NCI-H2029 (cell line): ENCODE measurements at places on chromosomes 12 and 14.
A peak's percentile ranks its signal among the peaks of the same experiment; 100 is the strongest.

DNA sequence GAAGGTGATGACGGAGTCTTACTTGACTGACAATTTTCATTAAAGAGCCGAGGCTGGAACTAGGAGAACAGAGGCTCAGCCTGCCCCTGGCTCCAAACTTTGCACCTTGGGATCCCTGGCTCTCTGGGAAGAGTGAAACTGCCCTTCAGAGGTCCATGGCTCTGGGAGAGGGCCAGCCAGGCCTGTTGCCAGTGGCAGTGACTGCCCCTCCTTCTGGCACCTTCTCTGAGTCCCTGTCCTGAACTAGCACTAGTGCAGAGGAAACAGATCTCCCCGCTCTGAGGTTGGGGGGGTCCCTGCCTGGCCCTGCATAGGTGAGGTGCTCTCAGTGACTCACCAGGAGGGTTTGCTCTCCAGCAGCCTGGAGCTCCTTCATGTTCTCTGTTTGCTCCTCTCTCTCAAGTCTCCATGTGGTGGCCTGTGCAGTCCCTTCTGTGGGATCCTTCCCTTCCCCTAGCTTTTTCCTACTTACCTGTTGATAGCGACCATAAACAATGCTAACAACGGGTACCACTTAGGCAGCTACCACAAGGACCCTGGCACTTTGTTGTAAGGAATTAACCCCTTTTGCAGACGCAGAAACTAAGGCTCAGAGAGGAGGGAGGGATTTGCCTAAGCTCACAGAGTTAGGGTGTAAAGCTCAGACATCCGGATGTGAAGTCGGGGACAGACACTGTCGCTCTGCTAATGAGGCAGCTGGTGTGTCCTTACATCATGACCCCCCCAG, 22.4 kb downstream of the FAM222A start:
- no peak for DNase-seq

DNA sequence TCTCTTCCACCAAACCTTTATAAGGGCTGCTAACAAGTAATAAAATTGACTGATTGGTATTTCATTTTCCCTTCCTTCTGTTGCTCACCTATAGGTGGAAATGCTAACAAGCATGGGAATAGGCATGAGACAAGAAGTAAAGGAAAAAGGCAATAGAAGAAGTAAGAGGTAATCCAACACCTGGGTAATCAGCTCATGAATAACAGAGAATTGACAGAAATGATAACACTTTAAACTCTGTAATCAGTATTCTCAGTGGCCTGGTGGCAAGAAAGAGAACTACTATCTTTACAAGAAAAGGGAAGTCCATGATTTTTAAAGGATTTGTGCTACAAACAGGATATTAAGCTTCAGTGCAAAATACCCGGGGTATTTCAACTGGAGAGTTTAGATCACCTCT, 737.8 kb downstream of the RERGL start:
- DNase-seq: no peak

- DNase-seq: no peak
Observed at GRCh38 chr12:42234970-42235369, 3.1 kb downstream of the YAF2 start.

DNA sequence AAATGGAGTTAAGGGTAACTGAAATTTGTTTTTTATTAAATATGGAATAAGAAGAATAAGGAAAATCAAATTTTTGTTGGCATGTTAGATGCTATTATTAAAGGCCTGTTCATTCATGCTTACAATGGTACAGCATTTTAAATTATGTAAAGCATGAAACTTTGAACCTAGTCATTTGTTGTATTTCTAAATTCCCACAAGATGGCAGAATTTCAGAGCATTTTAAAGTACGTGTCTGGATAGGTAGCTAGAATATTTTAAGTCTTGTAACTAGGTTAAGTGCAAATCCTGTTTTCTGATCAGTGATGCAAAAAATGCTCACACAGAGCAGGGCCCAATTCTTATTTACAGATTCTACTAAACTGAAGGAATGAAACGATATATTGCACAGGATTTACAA, 585.6 kb upstream of the MIS18BP1 start:
- no peak for DNase-seq

DNA sequence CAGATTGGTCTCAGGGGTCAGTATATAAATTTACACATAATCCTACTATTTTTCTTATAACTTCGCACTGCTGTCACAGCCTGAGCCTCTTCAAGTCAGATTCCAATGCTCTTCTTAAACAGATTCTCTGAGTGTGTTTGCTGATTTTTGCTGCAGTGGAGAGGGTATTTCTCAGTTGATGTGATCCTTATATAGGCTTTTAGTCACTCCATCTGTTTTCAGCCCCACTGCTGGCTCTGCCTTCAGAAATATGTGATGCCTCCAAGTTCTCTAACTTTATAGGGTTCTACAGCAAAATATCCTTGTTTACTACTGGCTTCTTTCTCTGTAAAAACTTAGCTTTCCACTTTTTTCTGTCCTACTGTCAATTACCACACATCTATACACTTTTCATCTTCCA, 702.7 kb downstream of the NRXN3 start:
- no peak for DNase-seq

- DNase-seq: no peak
Observed at GRCh38 chr14:28758885-28759652, 7.5 kb upstream of the FOXG1 start.

- no peak for DNase-seq
Observed at GRCh38 chr14:106080922-106081321, 554.5 kb downstream of the TMEM121 start.

- DNase-seq: no peak
Observed at GRCh38 chr14:88179716-88180115, 143.4 kb downstream of the KCNK10 start.

- DNase-seq: no peak
Observed at GRCh38 chr12:13440844-13441243, 244.3 kb downstream of the EMP1 start.

- no peak for DNase-seq
Observed at GRCh38 chr12:26704684-26705460, 128.1 kb downstream of the ITPR2 start.

GRCh38 chr14:22691171-22691570, 47.0 kb upstream of the OR6J1 start:
- DNase-seq: no peak

DNA sequence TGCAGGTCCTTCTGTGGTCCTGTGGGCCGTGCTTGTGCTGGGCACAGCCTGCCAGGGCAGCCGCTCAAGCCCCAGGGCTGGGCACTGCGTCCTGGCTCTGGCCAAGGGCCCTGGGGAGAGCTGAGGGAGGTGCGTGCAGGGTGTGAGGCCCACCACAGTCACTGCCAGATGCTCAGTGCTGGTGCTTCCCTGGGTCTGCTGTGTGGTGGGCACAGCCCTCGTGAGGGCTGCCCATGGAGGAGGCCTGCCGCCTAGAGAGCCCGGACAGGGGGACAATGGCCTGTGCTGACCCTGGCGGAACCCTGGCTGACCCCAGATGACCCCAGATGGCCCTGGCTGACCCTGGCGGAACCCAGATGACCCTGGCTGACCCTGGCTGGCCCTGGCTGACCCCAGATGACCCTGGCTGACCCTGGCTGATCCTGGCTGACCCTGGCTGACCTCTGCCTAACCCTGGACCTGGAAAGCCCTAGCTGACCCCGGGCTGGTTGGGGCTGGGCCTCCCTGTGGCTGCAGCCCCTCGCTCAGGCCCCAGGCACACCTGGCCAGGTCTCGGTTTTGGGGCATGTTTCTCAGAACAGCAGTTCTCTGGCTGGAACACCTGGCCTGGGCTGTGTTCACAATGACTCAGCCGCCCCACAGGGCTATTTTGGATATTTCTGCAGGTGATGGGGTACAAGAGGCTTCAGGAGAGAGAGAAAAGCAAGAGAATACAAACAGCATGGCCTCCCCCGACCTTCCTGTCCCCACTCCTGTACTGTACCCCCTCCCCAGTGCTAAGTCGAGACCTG, 55.4 kb downstream of the TMEM121 start:
- DNase-seq: no peak

DNA sequence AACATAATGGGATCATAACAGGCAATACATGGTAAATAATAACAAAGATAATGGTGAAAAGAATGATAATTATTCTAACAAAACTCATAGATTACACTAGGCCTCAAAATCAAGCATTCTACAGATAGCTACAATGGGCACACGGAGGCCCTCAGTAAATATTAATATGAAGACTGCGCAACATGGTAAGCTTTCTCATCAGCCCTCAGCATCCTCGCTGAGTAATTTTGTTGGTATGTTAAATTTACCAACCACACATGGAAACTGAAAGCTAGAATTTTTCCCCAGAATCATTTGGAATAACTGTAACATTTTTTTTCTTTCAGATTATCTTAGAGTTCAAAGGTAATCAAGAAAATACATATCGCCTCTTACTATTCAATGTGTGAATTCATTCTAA, 74.2 kb upstream of the PYGL start:
- DNase-seq: no peak

DNA sequence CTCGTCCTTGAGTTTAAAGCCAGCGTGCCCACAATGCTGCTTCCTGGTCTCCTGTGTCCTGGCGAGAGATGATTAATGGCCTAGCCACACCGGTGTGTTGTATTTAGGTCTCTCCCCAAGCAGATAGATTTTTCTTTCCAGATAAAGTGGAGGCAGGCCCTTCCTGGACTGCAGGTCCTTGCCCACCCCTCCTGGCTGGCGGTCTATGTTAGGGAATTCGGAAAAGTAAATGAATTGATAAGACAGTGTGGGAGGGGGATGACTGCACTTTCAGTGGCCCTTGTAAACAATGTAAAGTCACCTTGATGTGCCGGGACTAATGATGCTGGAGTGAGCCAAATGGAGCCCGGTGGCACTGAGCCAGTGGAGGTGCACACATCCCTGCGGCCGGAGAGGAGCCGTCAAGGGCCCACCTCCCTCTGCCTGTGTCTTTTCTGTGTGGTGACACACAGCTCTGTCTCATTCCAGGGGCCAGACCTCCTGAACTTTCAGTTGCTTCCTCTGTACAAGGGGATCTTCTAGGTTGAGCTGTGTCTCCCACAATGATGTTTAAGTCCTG, 70.6 kb upstream of the ESRRB start:
- no peak for DNase-seq

DNA sequence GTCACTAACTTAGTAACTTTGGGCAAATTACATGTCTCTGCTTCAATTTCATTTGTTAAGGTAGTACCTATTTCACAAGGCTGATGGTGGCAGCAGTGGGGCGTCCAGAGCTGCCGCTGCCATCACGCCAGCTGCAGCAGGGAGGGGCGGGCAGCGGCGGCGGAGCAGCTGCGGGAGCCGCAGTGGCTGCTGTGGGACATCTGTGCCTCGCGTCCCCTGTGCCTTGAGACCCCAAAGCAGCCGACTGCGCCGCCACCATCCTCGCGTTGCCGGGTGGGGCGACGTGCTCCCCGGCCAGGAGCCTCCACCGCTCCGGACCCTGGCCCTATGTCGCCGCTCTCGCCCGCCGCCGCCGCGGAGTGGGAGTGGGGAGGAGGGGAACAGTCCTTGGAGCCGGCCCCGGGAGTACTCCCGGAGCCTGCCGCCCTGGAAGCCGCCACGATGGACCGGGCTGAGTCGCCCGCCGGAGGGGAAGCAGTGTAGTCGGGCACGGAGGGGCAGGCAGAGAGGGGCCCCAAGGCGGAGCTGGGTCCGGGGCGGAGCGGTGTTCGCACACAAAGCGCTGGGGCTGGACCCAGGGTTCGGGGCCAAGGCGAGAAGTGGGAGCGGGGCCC, 51.4 kb downstream of the A2M start:
- no peak for DNase-seq

DNA sequence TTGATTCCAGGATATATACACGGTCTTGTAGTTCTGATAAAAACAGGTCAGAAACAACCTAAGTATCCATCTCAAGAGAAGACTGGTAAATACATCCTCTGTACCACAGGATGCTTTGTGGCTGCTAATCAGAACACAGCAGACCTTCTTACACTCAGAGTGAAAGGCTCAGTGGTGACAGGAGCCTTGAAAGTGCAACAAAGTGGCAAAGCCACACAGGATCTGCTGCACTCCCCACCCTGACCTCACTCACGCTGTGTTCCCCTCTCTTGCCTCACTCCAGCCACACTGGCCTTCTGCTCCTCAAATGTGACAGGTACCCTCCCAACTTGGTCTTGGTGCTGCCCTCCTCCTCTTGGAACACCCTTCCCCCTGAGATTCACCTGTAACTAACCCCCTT, 98.1 kb upstream of the GRIP1 start:
- no peak for DNase-seq

GRCh38 chr14:92923744-92924103, 774 bp downstream of the CHGA start:
- DNase-seq: no peak

- no peak for DNase-seq
Observed at GRCh38 chr14:87161502-87161901, 831.5 kb downstream of the GALC start.

DNA sequence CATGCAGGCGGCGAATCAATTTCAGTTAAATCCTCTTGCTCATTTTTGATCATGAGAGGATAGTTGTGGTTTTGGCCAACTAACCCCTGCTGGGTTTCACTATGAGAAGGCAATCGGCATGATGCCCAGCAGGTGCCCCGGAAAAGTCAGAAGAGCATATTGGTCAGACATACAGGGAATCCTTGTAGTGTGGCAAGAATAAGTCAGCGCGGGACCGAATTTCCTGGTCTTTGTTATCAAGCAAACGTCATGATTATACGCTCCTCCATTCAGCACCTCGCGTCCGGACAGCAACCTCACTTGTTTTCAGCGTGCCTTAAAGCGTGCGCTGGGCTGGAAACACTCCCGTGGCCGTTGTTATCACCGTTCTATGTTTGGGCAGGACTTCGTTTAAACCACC, 1.8 kb downstream of the TBC1D30 start:
- DNase-seq: peak; percentile 93
